Right ventricle myocardium superior (tissue), 1 donor: ENCODE measurements at places on chromosomes 3 and 15.

DNA sequence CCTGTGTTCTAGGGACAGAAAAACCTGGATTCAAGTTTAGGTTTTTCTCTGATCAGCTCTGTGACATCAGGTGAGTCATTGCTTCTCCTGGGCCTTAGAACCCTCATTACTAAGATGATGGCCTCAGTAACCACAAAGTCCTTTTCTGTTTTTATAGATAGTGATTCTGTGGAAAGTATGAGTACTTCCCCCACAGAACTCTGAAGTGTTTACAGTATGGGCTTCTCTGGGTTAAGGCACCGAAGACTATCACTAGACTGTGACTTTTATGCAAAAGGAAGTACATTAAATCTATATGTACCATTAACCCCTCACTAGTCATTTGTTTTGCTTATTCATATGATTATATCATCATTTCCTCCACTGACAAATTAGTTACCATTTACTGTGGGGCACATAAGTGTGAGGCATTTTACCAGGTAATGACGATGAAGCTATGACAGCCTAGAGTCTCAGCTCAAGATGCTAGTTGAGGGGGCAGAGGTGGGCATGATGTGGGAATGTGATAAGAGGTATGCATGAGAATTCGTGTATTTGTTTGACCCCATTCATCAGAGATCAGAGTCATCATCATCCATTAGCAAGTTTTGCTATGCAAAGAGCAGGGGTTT, 15.0 kb upstream of the RORA start:
- DNase-seq, result no peak

DNA sequence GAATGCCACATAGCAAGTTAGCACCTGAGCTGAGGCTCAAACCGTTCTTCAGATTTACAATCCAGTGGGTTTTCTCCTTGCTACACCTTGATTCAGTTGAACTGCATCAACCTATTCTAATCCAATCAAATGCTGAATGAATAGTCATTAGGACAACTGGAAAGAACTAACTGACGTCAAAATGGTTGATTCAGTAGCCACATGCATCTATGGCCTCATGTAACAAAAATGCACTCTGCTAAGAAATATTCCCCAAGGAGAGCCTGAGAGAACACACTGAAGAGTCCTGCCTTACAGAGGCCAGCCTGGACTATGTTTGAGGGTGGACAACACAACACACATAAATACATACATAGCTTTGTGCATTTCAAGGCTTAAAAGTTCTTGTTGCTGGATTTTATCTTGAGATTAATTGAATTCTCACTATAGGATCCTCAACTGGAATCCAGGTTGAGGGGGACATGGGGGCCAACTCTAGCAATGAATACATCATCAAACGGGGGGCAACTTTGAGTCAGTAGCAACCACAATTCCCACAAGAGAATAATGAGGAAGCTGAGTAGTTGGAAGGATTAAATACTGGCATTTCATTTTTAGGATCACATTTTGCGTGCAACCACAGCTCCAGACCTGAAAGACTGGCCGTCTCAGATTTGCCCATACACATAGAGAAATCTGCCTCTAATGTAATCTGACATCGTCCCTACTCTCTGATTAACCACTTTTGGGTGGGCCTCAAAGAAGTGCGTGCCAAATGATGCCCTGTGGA, 280.2 kb upstream of the ICE2 start:
- no peak for DNase-seq

- DNase-seq, result no peak
Measured at GRCh38 chr3:191414732-191415131, 46.2 kb upstream of the PYDC2 start.

GRCh38 chr3:113005611-113006010, 14.8 kb downstream of the GTPBP8 start:
- no peak for DNase-seq

- DNase-seq, result no peak
Measured at GRCh38 chr15:89656116-89656815, 999 bp upstream of the KIF7 start.

GRCh38 chr3:107461721-107462120, 61.0 kb upstream of the BBX start:
- no peak for DNase-seq

DNA sequence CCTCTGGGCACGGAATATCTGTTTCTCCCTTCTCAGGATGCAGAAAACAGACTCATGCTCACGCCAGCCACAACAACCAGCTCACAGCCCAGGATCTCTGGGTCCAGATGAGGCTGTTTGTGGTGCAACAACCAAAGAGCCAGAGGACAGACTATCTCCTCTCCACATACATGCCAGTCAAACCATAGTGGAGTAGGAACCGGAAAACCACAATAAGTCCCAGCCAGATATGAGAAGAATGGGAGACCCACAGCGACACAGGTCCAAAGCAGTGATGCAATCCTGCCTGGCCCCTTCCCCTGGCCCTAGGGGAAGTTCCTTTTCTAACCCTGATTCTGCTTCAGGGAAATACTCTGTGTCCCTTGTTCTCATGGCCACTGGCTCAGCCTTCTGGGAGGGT, 27.6 kb downstream of the MEX3B start:
- no peak for DNase-seq

DNA sequence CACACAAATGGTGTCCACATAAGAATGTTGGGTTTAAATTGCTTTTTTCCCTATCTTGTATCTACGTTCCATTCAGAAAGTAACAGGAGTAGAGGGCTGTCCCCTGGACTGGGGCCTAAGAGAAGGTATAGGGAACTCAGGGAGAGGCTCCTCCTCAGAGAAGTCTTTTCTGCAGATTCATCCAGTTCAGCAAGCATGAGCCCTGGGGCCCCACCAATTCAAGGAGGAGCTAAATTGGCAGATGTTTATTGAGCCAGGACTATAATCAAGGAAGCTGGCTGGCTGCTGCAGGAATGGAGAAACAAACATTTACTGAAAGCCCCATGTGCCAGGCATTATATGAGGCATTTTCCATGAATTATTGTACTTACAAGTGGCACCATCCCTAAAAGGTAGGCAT, 22.1 kb upstream of the LARS2 start:
- DNase-seq, result no peak

DNA sequence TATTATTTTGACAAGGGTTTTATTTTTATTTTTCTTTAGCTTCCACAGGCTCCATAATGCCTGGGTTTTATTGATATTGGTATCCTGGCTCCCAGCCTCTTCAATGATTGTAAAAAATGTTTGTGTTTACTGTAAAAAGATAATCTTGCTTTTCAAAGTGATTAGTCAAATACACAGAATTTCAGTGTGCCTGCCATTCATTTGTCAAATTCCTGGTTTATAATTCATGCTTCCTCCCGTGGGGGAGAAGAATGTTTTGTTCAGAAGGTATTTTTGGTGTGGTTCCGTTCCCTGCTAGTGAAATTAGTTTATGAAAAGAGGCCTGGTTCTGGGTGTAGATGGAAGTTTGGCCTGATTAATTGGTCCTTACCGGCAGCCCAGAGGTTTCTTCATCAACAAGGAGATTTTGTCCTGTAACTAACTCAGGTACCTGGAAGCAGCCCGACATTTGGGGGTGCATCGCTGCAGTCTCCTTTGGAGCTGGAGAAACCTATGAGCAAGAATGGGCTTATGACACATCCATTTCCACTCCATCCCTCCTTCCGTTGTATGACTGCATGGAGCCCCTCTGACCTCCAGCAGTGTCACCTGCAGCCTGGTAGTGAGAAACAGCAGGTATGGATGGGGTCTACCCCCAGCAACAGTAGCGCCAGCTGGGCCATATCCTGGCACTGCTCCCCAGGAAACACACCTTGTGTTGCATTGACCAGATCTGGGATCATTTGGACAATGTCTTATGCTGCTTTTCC, 101.5 kb downstream of the PGPEP1L start:
- DNase-seq, result no peak

DNA sequence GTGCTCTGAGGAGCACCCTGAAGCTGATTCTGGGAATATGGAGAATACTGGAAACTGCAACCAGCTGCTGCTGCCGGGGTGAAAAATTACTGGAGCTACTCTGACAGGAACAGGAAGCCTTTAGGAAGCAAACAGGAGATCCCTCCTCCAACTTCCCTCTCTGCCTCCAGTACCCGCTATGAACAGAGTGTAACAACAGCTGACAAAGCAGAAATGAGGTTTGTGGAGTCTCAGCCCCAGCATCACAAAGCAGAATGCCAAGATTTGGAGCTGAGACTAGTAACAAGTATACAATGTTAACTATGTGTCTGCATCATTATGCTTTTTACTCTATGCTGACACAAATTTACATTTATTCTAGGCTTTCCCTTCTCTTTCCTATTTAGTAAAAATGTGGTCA, 22.7 kb upstream of the PIAS1 start:
- no peak for DNase-seq

DNA sequence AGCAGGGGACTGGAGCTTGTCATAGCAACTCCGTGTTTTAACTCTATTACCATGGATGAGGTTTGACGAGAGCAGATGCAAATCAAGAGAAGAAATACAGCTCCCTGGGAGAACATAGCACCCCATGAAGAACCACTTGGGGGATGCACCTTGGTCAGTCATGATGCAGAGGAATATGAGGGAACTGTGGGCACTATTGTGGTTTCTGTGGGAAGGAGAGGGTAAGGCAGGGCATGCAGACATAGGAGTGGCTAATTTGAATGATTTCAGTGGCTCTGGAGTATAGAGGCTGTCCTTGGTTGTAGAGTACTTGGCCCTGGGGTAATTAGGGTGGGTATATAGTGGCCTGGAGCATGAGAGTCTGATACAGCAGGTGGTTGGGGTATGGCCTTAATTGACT, 131.9 kb downstream of the EDEM1 start:
- no peak for DNase-seq

DNA sequence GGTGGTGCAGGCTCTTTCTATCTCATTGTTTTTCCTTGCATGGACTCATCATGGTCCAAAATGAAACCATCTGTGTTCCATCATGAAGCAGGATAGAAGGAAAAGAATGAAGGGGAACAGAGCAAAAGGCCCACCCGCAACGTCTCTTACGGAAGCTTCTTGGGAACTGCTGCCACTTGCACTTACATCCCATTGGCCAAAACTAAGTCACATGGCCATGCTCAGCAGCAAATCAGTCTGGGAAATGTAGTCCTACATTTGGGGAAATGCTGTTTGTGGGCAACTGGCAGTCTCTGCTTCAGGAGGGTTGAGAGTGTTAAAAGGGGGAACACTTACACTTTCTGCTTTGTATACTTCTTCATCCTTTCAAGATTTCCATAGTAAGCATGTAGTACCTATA, 191.6 kb downstream of the SV2B start:
- no peak for DNase-seq
